ENCODE measurements at places on chromosomes 2 and 18.

DNA sequence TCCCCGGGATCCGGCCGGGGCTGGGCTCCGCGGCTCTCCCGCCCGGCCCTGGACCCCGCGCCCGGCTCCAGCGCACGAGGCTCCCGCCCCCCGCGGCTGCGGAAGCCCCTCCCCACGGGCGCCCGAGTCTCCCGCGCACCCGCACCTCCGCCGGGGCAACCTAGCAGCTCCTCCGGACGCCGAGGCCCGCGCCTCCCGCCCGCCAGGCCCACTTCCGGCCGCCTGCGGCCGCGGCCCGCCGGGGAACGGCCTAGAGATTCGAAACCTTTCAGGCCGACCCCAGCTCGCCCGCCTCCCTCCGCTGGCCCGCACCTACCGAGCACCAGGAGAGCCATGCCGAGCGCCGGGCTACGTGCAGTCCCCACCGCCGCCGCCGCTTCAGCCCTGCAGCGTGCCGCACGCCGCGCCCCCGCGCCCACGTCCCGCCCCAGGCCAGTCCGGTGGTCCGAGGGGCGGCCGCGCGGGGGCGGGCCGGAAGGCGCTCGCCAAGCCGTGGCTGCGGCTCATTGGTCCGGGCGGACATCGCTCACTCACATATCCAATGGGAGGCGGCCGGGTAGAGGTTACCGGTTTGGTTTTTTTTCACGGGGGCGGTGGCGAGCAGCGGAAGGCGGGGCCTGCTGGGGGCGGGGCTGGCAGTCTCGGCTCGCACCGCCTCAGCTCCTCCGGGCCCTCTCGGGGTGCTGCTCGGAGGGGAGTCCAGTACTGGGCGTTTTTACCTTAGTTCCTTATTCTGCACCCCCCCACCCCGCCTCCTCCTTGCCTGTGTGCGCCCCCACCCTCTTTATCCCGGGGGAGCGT, at the start of gene PDIA6:
Gene PDIA6, minus strand, starts transcription at position 424 of the 801 bp plus-strand sequence. Its CDS starts 89 bp downstream, at position 335.
- DNase-seq, result peak; percentile 99

GRCh38 chr18:58992301-58993231, 127.9 kb downstream of the ZNF532 start:
- DNase-seq, result no peak

GRCh38 chr2:96437512-96437911, 67.6 kb downstream of the NEURL3 start:
- no peak for DNase-seq

GRCh38 chr2:182636699-182637098, 79.4 kb upstream of the DNAJC10 start:
- no peak for DNase-seq

GRCh38 chr18:8468921-8469335, 140.3 kb upstream of the RAB12 start:
- peak; percentile 78 for DNase-seq

GRCh38 chr18:28711096-28711495, 534.2 kb upstream of the CDH2 start:
- no peak for DNase-seq

DNA sequence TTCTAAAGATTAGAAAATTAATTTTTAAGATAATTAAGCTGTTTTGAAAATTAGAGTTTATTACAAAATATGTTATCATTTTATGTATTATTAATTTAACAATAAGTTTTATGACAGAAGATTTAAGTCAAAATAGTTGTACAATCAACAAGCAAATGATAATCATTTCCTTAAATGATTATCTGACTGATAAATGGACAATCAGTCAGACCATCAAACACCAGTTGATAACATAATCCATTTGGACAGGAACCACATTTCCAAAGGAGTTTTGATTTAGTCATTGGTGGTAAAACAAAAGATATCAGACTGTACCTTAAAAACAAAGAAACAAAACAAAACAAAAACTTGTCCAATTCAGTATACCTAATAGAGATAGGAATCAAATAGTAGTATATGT, 1.9 kb downstream of the TFPI start:
- DNase-seq, result no peak

DNA sequence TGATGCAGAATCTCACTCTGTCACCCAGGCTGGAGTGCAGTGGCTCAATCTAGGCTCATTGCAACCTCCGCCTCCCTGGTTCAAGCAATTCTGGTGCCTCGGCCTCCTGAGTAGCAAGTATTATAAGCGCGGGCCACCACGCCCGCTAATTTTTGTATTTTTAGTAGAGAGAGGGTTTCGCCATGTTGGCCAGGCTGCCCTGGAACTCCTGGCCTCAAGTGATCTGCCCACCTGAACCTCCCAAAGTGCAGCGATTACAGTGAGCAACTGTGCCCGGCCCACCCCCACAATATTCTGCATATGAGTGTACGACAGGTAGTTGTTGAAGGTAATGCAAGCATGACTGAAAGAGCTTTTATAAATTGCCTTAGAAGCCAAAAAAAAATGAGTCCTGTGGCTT, 1.2 kb downstream of the WDR75 start:
- DNase-seq, result no peak

GRCh38 chr2:96072746-96073145, 38.0 kb upstream of the GPAT2 start:
- no peak for DNase-seq

GRCh38 chr18:68484241-68484640, 230.7 kb downstream of the TMX3 start:
- DNase-seq, result no peak

DNA sequence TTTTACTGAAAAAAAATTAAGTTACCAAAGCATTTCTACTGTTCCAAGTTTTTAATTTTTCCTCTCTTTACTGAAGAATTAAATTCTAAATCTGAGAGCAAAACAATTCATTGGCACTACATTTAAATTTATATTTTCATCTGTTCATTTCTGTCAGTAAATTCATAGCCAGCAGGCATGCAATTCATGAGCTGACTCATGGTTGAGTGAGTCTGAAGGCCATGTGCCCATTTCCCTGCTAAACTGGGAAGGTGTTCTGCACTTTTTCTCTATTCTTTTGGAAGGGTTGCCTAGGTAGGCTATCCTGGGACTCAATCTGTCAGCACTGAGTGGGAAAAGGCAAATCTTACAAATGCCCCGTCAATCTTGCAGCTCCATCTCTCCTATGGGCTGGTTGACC, 88.7 kb downstream of the KLHL14 start:
- no peak for DNase-seq

DNA sequence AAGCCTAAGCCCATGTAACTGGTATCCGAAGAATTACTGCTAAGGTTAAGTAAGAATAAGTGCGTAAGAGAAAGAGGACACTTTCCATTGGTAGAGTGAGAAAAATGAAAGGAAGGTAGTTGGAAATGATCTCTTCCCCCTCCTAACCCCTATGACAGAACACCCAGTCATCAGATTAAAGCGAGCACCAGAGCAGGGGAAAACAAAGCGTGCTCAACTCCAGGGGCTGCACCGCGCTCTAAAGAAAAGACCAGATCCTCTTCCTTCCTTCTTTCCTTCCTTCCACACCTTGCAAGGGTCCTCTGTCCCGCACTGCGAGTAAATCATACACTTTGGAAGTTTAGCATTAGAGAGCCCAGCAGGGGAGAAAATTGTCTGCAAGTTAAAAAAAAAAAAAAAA, 971 bp upstream of the CDH7 start:
- no peak for DNase-seq

DNA sequence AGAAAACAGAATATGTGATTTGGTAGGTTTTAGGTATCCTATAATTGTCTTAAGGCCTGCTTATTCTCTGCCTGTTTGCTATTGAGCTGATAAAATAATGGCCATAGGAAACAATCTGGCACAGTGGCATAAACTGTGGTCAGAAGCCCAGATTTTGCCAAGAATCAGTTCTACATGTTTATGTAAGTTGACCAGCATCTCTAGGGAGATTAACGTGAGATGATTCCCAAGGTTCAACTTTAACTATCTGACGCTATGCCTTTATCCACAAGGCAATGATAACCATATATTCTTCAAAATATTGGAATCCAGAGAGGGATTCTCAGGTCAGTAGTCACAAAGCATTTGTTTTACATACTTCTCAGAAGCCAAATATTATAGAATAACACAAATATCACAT, 25.6 kb downstream of the AP1S3 start:
- no peak for DNase-seq

GRCh38 chr2:122391726-122392125, 636.3 kb downstream of the TSN start:
- no peak for DNase-seq

DNA sequence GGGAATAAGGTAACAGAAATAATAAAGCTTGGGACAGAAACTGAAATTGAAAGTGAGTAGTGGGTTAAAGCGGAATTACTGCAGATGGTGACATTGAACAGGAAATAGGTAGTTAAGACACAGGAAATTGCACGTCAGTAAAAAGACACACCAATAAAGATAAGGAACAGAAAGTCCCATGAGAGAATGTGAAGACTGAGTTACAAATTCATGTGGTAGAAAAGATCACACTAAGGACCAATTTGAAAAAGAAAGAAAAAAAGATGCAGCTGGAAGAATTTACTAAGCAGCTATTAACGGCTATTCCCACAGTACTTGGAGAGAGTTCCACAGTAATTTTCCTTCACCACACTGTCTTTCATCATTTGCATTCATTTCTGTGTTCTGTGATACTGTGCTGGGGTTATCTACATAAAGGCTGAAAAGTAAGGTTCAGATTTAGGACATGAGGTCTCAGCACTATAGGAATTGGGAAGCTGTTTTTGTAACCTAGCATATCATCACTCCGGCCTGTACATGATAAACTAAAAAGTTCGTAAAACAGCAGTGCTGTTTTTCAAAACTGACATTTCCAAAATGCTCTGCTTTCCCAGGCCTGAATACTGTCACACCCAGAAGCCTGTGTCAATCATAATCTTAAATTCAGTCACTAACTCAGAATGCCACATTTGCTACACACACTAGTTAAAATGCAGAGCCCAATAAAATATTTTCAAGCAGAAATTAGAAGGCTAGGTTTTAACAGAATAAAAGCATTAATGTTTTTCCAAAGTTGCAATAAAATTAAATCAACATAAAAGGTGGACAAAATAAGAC, 42.9 kb downstream of the SRBD1 start:
- DNase-seq, result peak; percentile 63

DNA sequence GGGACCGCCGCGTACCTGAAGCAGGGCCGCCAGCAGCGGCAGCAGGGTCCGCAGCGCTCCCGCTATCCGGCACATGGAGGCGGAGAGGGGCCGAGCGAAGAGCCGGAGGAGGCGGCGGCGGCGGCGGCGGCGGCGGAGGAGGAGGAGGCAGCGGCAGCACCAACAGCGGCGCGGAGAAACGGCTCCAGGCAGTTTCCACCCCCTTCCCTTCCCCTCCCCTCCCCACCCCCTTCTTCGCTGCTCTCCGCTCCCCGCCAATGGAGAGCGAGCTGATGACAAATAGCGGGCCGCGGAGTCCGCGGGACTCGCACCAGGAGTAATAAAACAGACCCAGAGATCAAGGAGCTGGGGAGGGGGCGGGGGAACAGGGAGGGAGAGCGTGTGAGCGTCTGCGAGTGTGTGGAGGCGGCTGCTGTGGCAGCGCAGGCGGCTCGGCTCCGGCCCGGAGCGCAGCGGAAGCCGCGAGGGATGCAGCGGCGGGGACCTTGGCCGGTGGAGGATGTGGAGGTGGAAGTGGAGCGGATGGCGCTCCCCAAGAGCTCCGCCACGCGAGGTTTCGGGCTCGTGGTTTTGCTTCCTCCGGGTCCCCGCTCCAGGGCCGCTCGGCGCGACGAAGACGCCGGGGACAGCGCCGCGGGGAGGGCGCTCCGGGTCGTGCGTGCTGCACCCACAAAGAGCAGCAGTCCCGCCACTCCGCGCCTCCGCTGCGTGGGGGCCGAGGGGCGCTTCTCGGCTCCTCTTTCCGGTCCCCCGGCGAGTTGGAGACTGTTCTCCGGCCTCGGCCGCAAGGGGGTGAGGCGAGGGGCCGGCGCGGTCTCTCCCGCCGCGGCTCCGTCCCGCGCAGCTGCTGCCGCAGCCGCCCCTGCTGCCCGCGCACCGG, at the start of gene CDH2:
Gene CDH2, minus strand, starts transcription at position 183 of the 880 bp plus-strand sequence. Its CDS starts 108 bp downstream, at position 75.
- DNase-seq, result peak; percentile 91

DNA sequence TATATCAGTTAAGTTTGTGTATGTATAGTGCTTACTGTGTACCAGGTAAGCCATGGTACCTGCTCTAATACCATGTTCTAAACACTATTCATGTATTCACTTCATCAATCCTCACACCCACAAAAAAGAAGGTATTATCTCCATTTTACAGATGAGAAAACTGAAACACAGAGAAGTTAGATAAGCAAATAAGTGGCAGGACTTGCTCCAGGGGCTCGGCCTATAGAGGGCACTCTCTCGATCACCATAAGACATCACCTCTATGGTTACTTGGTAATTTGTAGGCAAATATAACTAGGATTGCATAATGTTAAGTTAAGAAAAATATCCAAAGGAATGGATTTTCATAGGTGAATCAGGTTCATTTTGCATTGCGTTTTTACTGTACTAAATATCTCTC, 118.1 kb upstream of the FN1 start:
- DNase-seq, result no peak

DNA sequence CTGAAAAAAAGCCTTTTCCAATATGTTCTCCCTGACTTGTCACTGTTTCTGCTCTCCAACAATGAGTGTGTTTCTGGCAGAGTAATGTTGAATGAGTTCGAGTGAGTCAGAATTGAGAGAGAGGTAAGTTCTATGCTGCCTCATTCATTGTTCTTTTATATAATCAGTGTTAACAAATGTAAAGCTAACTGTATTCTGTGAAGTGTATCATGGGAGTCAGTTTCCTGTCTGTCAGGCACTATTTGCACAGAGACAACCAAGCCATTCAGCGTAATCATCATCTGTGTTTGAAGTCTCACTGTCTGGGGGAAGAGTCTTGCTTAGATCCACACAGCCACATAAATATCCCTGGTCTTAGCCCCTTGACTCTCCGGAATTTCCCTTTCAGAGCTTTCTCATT, 22.0 kb upstream of the UPP2 start:
- peak; percentile 16 for DNase-seq

DNA sequence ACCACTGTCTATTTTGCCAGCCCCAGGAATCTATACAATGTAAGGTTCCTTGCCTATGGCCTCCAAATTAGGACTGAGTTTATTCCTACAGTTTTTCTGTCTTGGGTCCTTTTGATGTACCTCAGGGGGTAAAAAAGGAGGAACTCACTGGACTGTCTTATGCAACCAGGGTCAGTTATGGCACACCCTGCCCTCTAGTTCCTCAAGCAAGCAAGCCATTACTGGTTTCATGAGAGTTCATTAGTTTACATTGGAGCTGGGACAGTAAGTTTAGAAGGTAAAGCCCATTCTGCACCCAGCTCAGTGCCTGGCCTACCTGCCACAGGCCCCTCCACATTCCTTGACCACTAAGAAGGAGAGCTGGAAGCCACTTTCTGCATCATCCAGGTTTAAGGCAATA, 68.7 kb upstream of the WIPF1 start:
- DNase-seq, result no peak

DNA sequence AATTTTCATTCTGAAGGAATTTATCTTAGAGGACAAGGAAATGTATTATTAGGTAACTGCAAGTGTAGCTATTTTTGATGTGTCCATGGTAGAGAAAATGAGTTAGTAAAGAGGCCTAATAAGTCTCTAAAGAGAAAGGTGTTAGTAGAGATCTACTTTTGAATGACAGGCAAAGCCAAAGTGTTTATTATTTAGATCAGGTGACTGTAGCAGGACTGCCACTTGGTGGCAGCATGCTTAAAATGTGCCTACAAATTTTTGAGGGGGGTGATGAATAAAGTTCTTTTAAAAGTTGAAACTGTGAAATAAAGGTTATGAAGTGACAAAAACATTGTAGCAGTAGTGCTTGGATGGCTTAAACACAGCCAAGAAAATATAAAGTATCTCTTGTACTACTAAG, 421.5 kb upstream of the MEIS1 start:
- no peak for DNase-seq

All from muscle of leg (tissue), 16 donors.